ENCODE measurements at places on chromosomes 7 and 10. TPM values are rescaled to one million over a fixed set of nuclear protein-coding genes. Genes with fewer than 3 reads are reported as not detected.

UCN3 gene
- total RNA-seq = not detected

GATA3 gene
- total RNA-seq = 5.9 TPM

NEURL1 gene
- total RNA-seq = 0.10 TPM

TAS2R3 gene
- 0.49 TPM for total RNA-seq

IL2RA gene
- 0.33 TPM for total RNA-seq

CYP2C8 gene
- total RNA-seq = 0.26 TPM

VWA2 gene
- total RNA-seq = 0.77 TPM

OR2A5 gene
- not detected for total RNA-seq

DNA sequence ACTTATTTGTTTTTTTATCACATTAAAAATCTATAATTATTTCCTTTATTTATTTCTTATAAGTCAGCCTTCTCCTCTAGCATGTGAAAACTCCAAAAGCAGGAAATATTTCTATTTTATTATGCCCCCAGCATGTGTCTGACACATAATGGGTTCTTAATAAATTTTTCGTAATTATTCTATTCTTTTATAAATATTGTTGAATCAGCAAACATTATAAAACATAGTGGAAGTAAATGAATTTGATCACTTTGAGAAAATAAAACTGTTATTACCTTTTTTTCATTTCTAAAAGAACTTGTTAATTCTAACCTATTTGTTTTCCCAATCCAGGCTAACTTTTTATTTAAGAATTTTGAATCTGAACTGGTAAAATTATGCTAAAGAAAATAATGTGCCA is 509.1 kb upstream of the PCDH15 start:
- H3K4me3 ChIP-seq = no peak overlapping the region
- H3K4me1 ChIP-seq = no peaks in the 10 kb centered on the region
- no peak overlapping the region for H3K27ac ChIP-seq
- no peak for DNase-seq
- H3K36me3 ChIP-seq = no peaks in the 10 kb centered on the region

DNA sequence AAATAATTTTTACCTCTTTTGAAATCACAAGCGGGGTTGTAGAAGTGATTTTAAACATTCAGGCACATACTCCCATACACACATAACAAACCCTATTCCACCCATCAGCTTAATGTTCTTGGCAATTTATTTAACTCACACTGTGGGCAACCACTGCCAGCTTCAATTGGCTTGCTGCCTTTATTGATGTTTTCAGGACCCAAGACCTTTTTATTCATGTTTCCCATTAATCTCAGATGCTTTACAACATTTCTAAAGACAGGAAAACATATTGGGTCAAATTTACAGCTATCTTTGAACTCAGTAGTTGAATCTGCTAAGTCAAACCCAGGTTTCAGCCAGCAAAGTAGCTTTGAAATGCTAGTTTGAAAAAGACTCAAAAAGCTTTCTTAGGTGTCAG is 72.9 kb upstream of the TEX47 start:
- no peaks in the 10 kb centered on the region for H3K4me1 ChIP-seq
- H3K4me3 ChIP-seq = no peak overlapping the region
- H3K27ac ChIP-seq = no peak overlapping the region
- DNase-seq = no peak
- no peaks in the 10 kb centered on the region for H3K27me3 ChIP-seq
- no peaks in the 10 kb centered on the region for H3K36me3 ChIP-seq

DNA sequence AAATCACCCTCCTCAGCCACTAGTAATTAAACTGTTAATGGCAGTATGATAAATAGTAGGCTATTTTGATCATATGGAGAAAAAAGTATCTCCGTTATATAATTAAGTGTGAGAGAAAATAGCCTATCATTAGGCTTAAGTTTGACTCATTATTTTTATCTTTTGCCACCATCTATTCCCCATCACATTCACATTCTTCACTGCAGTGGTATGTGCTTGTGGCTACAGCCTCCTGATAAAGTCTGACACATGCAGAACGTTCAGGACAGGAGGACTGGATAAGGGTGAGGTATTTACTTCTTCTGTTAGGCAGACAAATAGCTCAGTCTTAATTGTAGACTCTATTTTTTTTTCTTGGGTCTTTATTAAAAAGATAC is 5.8 kb downstream of the NEBL start:
- H3K27me3 ChIP-seq = no peaks in the 10 kb centered on the region
- no peaks in the 10 kb centered on the region for H3K36me3 ChIP-seq
- H3K4me3 ChIP-seq = no peak overlapping the region
- H3K4me1 ChIP-seq = no peaks in the 10 kb centered on the region
- DNase-seq = no peak

DNA sequence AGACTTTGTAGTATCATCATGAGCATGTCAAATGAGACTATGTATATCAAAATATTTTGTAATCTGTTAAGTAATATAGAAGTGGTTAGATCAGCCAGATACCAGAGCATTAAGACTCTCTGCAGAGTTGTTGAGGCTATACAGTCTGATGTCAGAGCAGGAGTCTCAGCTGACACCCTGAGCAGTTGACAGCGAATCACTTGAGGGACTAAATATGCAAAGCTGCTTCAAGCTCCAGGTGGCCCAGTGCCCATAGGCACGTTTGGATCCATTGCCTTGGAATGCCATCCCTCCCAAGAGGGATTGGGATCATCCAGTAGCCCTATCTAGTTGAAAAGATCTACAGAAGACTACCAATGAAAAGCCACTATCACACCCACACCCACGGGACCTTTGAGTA is 210.2 kb downstream of the TAX1BP1 start:
- DNase-seq = no peak
- H3K4me3 ChIP-seq = no peak overlapping the region
- no peaks in the 10 kb centered on the region for H3K27me3 ChIP-seq
- H3K36me3 ChIP-seq = no peaks in the 10 kb centered on the region

- DNase-seq = no peak
- no peaks in the 10 kb centered on the region for H3K36me3 ChIP-seq
- H3K27me3 ChIP-seq = no peaks in the 10 kb centered on the region
- H3K4me3 ChIP-seq = no peak overlapping the region
- H3K4me1 ChIP-seq = peaks cover 17% of the 10 kb centered on the region
Measured at GRCh38 chr7:32502728-32503127, 7.4 kb downstream of the AVL9 start.

Data from Panc1 (cell line).